ENCODE measurements at places on chromosomes 7 and 10.

DNA sequence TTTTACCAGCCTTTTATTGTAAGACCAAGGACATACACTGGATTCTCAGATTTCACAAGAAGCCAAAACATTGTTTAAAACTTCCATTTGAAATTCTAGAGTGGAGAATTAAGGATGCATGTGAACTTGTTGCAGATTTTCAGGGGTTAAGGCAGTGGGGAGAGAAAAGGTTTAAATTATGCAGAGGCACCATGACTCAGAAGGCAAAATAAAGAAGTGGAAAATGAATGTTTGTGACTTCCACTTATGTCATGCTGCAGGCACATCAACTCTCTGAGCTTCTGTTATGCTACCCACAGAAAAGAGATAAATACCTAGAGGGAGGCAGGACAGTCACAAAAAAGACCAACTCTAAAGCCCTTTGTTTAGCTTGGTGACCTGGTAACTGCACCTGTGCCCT, 84.4 kb upstream of the BET1 start:
- peak; percentile 12 for DNase-seq

DNA sequence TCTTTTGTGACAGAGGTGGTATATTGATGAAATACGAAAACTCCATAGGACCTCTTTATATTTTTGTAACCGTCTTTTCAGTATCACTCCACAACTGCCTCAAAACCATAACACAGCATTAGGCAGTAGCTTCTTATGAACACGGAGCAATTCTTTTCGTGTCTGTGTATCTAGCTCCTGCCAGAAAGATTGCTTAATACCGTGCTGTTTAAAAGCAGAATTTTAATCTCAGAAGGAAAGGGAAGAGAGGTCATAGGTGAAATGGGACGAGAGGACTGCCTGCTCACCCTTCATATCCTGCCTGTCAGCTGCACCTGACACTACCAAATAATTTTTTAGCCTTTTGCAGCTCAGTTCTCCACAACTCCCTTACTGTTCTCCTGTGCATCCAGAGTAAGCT, 200.7 kb downstream of the DNAH11 start:
- no peak for DNase-seq

DNA sequence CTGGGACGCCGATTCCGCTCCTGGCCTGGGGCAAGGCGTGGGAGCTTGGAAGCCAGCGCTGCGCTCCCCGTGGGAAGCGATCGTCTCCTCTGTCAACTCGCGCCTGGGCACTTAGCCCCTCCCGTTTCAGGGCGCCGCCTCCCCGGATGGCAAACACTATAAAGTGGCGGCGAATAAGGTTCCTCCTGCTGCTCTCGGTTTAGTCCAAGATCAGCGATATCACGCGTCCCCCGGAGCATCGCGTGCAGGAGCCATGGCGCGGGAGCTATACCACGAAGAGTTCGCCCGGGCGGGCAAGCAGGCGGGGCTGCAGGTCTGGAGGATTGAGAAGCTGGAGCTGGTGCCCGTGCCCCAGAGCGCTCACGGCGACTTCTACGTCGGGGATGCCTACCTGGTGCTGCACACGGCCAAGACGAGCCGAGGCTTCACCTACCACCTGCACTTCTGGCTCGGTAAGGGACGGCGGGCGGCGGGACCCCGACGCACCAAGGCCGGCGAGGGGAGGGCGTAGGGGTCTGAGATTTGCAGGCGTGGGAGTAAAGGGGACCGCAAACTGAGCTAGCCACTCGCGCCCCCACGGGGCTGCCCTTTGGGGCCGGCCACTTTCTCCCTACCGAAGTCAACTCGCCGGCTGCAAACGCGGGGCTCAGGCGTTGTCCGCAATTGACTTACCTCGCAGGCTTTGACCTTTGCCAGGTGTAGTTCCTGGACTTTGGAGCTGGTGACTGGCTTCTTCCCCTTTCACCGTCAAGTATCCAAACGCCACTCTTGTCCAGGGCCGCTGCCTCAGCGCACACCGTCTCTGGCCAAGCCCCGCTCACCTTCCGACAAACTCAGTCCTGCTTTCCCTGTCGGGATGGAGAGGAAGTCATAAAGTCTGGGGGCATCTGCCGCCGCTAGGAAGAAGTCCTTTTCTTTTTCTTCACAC, at the start of gene SCIN:
Gene SCIN, plus strand, starts transcription at position 187 of the 928 bp plus-strand sequence. Its CDS starts 67 bp downstream, at position 254.
- DNase-seq: peak; percentile 16

DNA sequence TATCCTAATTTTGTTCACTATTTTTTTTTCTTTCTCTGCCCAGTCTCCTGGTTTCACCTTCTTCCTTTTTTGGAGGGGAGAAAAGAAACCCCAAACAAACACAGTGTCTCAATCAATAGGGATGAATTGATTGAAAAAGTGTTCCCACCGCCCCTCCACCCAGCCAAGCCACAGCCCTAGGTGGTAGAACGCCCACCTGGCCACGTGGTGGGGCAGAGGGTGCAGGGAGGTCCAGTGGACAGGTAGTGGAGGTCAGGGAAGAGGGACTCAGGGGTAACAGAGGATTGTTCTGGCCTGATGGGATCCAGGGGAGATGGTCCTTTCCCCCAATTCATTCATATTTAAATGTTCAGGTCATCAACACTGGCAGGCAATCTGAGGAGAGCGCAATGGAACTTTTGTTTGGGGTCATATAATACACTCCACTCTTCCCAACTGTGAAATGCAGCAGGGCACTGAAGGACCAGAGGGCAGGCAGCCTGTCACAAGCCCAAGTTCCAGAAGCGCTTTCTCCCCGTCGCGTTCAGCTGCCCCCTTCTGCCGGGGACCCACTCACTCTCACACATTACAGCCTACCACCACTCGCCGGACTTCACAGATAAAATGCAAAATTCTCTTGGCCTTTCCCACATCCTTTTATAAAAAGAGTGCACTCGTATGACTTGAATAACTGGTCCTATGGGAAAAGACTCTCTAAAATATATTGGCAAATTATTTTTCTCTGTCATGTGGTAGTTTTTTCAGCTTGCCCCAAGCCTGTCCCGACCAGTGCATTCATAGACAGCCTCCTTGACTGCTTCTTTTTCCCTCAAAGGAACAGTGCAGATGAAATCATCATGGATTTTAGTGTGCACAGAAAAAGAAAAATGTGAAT, 1.6 kb downstream of the INHBA start:
- no peak for DNase-seq

GRCh38 chr10:30420266-30420665, 13.7 kb upstream of the MAP3K8 start:
- no peak for DNase-seq

DNA sequence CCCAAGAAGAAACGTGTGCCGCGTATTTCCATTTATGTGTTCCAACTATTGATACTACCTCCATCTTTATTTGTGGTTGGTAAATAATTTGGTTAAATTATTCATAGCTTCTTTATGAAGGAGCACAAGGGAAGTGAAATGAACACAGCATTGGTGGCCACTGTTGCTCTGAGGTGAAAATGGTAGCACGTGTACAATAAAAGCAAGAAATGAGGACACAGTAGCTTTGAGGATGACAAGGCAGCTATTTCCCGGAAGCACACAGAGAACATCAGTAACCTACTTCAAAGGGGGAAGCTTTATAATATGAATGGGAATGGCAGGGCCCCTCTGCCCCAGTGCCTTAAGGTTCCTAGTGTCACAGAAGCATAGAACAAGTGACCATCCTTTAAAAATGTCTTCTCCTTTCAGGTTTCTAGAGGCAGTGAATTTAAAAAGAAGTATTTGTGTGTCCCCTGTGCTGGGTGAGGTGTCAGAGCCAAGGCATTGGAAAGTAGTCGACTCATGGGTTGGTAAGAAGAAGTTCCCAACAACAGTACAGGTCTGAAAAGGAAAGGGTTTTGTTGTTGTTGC, 78.8 kb downstream of the SGMS1 start:
- DNase-seq: no peak

DNA sequence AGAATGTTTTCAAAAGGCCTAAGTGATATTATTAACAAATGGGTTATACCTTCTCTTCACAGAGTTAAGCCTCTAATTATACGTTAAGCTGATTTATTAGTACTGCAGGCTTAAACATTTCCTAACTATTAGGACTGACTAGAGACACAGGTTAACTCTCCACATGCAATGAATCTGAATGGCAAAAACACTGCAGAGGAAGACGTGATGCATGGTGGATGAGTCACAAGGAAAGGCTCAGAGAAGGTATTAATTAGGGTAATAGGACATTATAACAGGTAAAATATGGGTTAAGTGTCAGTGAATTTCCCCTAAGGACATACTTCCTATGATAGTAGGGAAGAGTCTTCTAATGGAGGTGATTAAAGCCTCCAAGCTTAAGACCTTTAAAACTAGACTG, 24.7 kb upstream of the SEM1 start:
- DNase-seq: no peak

- DNase-seq: no peak
Observed at GRCh38 chr7:31805209-31805818, 118.3 kb downstream of the PPP1R17 start.

DNA sequence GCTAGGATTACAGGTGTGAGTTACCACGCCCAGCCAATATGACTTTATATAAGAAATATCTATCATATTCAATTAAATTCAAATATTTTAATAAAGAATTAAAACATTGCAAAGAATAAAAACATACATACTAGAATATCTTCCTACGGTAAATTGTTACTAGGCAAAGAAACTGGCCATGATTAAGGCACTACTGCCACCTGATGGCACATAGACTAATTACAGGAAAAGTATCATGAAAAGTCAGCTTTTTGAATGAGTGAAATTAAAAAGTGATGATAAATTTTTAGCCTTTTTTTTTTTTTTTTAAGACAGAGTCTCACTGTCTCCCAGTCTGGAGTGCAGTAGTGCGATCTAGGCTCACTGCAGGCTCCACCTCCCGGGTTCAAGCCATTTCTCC, 30.9 kb downstream of the MRPS33 start:
- no peak for DNase-seq

- no peak for DNase-seq
Observed at GRCh38 chr10:100528123-100528886, 1.4 kb downstream of the NDUFB8 start.

- peak; percentile 83 for DNase-seq
Observed at GRCh38 chr10:112811741-112812551, 138.1 kb upstream of the TCF7L2 start.

All from AG08396 (cell line).